ENCODE measurements at places on chromosomes 6 and 20. TPM values are rescaled to one million over a fixed set of nuclear protein-coding genes. Genes with fewer than 3 reads are reported as not detected.

Gene ATAT1
- total RNA-seq, result 0.66 TPM

Gene CLDN20
- not detected for total RNA-seq

Gene BAG2
- 22.7 TPM for total RNA-seq

DNA sequence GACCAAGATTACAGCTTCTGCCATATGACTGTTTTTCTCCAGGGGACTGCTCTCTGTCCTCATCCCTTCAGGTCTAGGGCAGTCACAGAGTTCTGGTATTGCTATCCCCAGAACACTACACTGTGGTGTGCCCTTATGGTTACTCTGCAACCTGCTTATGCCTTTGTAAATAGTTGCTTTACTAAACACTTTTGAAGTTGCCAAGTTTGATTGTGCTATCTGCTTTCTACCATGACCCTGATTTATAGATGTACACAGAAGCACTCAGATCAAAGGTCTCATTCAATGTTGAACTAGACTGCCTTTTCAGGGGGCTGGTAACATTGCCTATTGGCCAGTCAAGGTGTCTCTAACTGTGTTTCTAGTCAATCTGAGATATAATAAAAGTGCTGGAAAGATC, 794.7 kb downstream of the DHX35 start:
- no peak overlapping the region for H3K4me3 ChIP-seq

Gene GCNT2
- 27.3 TPM for total RNA-seq

Gene OPRL1
- total RNA-seq, result 0.16 TPM
